ENCODE measurements at places on chromosomes 4 and X.

- no peak for DNase-seq
Observed at GRCh38 chrX:5648941-5649568, 579.6 kb downstream of the NLGN4X start.

DNA sequence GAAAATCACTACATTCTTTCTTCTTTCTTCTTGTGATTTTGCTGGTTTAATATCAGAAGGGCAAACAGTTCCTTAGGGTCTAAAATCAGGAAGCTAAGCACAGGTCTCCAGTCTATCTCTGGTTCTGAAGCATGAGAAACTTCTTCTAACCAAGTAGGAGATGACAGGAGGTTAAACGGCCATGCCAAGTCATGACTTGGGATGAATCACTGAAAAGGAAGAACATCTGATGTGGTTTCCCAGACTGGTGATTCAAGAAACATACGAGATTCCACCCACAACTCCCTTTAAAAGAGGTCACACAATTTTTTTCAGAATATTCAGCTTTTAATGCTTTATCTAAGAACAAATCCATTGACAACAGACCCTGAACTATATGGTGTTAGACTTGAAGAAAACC lies 684.0 kb upstream of the PRKX start:
- DNase-seq: no peak

DNA sequence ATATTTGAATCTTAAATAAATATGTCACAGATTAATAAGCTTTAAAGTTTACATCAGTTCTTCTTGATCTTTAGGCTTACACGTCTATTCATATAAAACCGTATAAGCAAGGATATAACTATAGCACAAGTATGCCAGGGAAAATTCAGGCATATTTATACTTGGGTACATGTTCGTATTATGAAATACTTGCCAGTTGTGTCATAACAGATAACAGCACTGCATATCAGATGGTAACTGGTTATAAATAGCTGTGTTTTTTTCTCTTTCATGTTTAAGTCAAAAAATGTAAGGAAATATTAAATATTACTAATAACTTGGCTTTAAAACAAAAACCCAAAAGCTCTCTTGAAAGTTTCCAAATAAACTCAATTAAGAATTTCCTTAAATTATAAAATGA lies 17.5 kb downstream of the BRWD3 start:
- DNase-seq: no peak

DNA sequence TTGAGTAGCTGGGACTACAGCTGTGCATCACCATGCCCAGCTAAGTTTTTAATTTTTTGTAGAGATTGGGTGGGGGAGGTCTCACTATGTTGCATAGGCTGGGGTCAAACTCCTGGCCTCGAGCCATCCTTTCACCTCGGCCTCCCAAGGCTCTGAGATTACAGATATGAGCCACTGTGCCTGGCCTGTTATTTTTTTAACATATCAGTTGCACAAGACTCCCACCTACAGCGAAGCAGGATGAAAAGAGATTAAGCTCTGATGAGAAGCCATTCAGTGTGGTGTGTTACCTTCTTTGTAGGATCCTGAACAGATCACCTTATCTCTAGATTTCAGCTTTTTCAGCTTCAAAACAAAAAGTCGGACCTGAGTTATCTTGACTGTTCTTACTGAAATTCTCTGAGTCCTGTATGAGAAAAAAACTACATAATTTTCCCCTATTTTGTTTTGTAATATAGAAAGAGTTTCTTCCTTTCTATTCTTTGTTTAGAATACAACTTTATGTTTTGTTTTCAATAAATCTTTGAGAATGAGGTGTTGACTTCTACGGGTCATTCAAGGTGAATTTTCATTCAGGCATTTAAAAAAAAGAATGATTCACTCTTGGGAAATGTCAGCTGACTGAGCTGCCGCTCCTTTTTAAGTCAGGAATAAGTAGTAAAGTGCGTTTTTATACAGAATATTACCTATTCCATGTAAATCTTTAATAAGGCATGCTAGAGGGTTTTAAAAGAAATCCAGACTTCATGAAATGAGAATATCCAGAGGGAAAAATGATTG lies 134.6 kb downstream of the ARSF start:
- no peak for DNase-seq

GRCh38 chr4:153887217-153887616 lies 98.3 kb upstream of the SFRP2 start:
- DNase-seq: no peak

DNA sequence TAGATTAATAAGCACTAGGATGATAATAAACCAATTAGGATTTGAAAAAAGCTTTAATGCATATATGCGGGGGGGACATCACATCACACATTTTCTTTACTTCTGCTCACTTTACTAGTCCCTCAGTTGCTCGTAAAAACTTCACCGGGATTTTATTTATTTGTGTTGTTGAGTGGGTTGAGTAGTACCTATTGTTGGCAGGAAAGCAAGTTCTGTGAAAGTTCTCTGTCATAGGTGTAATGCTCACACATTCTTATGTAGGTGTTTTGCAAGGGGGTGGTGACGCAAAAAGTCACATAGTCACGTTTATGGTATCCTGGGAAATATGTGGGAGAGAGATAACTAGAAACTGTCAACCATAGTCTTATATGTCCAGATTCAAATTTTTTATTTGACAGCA lies 65.3 kb downstream of the PDLIM5 start:
- no peak for DNase-seq

- no peak for DNase-seq
Observed at GRCh38 chr4:114282937-114283336, 303.5 kb upstream of the ARSJ start.

DNA sequence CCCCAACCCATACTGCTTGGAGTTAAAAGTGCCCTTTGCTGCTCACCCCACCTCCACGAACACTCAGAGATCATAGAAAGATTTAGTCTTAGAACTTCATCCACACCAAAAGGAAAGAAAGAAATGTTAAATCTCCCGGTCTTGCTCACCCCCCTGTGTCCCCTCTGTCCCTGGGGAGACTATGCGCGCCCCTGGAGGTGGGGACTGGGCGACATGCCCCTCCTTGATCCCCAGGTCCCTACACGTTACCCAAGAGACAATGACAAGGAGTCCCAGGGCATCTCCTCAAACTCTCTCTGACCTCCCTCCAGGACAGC lies 620 bp downstream of the ITM2A start:
- peak; percentile 6 for DNase-seq

DNA sequence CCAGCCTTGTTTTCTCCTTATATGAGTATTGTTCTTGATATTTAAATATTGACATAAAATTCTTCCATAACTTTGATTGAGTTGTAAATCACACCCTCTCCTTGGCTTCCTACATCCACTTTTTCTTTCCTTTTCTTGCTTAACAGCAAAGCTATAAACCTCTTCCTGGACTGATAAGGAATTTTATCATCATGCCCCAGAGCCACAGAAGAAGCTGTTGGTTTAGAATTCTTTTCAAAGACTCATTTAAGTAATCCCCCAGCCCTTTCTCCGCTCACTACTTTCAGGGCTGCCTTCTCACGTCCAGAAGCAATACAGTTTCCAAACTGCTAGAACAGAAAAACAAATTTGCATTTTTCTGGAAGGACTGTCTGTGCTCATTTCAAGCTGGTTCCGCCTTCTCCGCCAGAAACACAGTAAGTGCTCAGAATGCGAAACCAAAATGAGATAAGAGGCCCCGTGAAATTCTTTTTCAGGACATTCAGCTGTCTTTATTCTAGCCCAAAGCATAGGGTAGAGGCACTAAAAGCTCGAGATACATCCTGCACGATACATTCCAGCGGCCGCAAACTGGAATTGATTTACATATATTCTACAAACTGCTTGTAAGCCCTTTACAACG lies 849 bp downstream of the MID1 start:
- DNase-seq: no peak

DNA sequence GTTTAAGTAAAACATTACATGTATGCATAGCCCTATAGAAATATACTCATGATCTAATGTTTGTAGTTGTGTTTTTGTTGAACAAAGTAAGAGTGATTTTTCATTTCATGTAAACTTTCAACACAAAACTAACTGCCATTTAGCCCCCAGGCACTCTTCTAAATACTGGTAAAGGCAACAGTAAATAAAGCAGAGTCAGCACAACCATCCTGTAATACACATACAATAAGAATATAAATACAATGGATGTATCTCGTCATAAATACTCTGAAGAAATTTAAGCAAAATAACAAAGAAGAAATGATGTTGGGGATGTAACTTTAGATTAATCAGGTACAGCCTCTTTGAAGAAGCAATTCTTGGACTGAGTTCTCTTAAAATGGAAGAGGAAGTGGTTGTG lies 821.2 kb downstream of the ARAP2 start:
- DNase-seq: no peak

- no peak for DNase-seq
Observed at GRCh38 chr4:67122029-67122428, 423.3 kb downstream of the CENPC start.

- DNase-seq: no peak
Observed at GRCh38 chrX:41391606-41392005, 55.5 kb upstream of the NYX start.

GRCh38 chr4:47104986-47105385 lies 73.6 kb downstream of the GABRB1 start:
- no peak for DNase-seq

GRCh38 chr4:31234494-31234893 lies 514.3 kb downstream of the PCDH7 start:
- no peak for DNase-seq

- no peak for DNase-seq
Observed at GRCh38 chrX:41512394-41512793, 65.3 kb downstream of the NYX start.

DNA sequence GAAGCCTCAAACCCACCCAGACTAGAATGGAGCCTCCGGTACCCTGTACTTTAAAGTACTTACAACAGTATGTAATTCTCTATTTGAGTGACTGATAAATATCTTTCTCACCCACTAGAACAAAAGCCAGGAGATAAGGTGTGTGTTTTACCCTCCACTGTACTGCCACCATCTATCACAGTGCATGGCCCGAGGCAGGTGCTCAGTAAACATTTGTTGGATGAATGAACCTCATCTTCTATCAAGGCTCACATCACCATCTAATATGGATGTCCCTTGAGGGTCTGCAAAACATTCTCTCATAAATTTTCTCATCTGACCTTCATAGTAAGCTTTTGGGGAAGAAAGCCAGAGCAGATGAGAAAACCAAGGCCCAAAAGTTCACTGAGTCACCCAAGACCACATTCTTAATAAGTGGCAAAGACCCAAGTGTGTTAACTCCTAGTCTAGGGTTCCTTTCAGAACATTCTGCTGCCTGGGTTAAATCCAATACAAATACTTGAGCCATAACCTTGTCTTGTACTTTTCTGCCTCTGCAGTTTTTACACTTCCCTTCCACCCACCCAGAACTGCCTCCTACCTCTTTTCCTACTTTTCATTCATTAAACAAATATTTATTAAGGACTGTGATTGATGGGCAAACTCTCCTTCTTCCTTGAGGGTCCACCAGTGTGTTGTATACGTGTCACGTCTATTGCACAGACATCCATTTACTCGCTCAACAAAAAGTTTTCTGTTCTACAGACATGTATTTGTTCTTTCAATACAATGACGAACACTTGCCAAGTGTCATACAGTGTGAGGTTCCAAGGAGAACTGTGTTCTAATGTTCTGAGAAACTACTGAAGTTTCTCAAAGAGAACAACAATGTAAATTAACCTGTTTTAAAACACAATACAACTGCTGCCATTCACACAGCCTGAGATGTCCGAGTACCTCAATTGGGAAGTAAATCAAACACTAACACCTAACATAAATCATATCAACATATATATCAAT lies 35.7 kb downstream of the APBB2 start:
- no peak for DNase-seq

- no peak for DNase-seq
Observed at GRCh38 chrX:10875995-10876394, 235.1 kb upstream of the HCCS start.

DNA sequence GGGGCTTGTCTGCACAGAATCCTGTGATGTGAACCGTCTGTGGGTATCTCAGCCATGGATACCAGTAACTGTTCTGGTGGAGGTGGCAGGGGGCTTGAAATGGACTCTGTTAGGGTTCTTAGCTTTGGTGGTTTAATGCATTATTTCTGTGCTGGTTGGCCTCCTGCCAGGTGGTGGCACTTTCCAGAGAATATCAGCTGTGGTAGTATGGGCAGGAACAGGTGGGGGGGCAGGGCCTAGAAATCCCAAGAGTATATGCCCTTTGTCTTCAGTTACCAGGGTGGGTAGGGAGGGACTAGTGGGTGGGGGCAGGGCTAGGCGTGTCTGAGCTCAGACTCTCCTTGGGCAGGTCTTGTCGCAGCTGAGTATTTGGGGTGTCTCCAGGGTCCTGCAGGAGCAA lies 106.7 kb downstream of the KIT start:
- DNase-seq: no peak

- DNase-seq: no peak
Observed at GRCh38 chrX:119986203-119986602, 42.7 kb upstream of the NKAP start.

DNA sequence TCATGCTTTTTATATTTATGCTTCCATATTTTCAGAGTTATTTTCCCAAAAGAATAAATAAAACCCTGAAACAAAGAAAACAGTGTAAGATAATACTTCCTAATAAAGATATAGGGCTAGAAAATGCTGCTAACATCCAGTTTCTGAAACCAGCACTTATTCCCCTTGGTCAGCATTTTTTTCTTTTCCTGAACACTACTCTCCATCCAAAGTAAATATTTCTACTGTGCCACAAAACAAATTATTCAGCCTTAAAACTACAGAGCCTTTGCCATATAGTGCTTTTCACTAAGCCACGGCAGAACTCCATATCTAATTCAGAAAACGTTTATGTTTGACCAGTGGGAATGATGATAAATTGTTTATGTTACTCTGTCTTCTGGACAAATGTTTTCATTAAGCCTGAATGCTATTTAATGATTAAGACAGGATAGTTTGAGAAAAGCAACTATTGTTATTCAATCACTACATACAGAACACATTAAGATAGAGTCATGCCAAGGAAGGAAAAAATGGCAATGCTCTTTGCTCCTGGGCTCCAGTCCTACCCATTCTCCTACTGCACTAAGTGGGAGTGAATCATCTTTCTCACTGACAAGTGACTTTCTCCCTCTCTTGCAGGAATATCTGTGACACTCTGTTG lies 723.9 kb downstream of the FAT4 start:
- no peak for DNase-seq

- no peak for DNase-seq
Observed at GRCh38 chr4:182969651-182970279, 52.6 kb upstream of the DCTD start.

DNA sequence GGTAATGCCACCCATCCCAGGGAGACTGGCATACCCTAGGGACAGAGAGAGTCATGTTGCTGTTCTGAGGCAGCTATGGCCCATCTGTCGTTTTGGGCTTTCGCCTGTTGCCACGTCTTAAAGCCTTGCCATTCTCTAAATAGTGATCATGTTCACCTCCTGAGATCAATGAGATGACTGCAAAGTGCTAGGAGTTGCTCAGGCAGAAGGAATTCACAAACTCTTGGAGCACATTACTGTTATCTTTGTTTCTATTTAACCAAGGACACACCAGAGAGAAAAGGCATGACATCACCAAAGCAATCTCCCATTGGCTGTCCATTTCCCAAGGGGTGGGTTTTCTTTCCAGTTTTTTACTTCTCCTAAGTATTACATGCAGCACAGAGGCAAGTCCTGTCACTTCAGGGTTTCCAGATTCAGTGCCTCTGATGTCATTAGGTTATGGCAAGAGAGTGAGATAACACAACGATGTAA lies 37.1 kb upstream of the SETD7 start:
- no peak for DNase-seq

GRCh38 chr4:77453911-77454310 lies 151.7 kb upstream of the CXCL13 start:
- DNase-seq: no peak

- no peak for DNase-seq
Observed at GRCh38 chrX:139795196-139795595, 87.2 kb upstream of the MCF2 start.
